ENCODE measurements at places on chromosomes 16 and 17.
A peak's percentile ranks its signal among the peaks of the same experiment; 100 is the strongest.

DNA sequence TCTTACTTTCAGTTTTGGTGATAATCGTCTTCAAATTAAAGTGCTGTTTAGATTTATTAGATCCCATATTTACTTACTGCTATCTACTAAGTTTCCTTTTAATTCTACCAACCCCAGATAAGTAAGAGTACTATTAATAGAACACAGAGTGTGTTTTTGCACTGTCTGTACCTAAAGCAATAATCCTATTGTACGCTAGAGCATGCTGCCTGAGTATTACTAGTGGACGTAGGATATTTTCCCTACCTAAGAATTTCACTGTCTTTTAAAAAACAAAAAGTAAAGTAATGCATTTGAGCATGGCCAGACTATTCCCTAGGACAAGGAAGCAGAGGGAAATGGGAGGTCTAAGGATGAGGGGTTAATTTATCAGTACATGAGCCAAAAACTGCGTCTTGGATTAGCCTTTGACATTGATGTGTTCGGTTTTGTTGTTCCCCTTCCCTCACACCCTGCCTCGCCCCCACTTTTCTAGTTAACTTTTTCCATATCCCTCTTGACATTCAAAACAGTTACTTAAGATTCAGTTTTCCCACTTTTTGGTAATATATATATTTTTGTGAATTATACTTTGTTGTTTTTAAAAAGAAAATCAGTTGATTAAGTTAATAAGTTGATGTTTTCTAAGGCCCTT, 56.8 kb downstream of the HLF start:
- no peak for DNase-seq

DNA sequence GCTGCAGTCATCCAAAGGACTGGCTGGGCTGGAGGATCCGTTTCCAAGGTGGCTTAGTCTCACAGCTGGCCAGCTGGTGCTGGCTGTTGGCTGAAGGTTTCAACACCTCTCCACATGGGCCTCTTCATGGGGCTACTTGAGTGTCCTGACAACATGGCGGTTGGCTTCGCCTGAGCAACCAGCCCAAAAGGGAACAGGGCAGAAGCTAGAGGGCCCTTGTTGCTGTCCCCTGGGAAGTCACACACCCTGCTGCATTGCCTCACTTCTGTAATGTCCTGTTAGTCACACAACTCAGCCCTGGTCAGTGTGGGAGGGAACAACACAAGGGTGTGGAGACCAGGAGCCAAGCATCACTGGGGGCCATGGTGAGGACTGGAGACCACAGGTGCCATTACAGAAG, 36.6 kb downstream of the C16orf78 start:
- no peak for DNase-seq

DNA sequence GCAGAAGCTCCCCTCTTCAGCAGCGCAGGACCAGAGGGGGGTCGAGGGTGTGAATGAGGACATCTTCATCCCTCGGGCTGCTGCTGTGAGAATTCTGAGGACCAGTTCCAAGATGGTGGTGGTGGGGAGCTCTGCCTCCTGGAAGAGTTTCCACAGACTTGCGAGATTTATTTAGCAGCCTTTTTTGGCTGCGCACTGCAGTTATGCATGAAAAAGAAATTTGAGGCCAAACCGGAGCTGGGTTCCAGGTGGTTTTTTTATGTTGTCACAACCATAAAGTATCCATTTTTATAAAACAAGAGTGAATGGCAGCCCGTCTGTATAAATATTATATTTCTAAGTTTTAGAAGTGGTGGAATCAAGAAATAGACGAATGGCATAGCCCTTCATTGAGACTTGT, 76.9 kb upstream of the CLEC18A start:
- no peak for DNase-seq

DNA sequence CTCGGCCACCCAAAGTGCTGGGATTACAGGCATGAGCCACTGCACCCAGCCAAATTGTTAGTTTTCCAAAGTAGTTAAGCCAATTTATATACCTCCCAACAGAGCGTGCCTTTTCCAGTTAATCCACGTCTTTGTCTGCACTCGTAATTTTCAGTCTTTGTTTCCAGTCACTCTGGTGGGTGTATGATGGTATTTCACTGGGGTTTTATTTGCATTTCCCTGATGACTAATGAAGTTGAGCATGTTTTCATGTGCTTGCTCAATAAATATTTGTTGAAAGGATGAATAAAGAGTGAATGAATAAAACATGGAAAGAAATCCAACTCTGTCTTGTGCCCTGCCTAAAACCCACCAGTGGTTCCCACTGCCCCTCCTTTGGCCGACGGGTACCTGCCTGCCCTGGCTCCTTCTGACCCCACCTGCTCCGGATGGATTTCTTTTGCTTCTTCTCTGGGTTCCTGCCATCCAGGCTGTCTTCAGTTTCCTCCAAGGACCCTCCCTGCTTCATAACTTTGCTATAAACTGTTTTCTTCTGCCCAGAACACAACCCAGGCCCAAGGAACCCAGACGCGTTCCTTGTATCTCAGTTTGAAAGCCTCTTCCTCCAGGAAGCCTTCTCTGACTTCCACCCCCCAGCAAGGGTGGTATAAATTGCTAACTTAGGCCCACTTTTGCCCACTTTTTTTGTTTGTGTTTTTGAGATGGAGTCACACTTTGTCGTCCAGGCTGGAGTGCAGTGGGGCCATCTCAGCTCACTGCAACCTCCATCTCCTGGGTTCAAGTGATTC, 3.0 kb upstream of the ABCC1 start:
- no peak for DNase-seq

GRCh38 chr17:17114592-17115225, 72.5 kb downstream of the MPRIP start:
- DNase-seq: no peak

- DNase-seq: peak; percentile 1
These were observed 93.9 kb downstream of the CEP112 start for GRCh38 chr17:66098040-66098439.

DNA sequence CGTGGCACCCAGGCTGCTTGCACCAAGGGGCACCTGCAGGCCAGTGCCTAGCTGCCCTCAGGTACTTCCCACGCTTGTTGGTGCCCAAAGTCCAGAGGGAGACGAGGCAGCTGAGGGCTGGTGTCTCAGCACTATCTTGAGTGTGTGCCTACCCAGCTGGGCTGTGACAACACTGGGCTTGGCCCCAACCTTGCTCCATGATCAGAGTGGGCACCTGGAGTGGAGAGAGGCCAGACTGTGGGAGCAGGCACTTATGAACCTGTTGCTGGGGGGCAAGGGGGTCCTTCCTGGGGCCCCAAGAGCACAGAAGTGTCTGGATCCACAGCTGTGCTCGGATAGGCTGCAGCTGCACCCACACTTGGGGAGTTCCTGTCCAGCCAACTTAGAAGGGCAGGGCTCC, 314.7 kb downstream of the KCNJ2 start:
- no peak for DNase-seq

DNA sequence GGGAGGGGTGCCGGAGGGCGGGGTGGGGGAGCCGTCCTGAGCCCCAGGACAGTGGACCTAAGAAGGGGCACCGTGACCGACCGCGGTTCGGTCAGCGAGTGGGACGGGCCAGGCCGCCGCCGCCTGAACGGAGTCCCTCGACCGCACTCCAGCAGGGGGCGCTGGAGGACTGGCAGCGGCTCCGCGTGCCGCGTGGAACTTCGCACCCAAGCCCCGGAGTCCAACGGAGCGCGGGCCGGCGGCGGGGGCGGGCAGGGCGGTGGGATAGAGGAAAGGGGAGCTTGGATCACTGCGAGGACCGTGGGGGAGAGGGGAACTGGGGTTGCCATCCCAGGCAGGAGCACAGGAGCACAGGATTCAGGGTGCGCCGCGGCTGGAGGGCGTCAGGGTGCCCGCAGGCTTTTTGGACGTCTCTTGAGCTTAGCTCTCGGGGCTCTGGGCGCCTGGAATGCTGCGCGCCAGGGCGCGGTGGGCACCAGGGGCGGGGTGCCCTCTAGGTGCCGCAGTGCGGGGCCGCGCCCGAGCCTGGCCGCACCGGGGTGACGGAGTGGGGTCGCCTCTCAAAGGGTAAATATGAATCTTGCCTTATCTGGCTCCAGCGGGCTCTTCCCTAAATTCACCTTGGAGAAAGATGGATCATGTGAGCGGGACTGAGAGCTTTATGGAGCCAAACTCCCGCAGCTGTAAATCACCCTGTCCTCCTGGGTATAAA, 379 bp upstream of the OTOP2 start:
- DNase-seq: no peak

DNA sequence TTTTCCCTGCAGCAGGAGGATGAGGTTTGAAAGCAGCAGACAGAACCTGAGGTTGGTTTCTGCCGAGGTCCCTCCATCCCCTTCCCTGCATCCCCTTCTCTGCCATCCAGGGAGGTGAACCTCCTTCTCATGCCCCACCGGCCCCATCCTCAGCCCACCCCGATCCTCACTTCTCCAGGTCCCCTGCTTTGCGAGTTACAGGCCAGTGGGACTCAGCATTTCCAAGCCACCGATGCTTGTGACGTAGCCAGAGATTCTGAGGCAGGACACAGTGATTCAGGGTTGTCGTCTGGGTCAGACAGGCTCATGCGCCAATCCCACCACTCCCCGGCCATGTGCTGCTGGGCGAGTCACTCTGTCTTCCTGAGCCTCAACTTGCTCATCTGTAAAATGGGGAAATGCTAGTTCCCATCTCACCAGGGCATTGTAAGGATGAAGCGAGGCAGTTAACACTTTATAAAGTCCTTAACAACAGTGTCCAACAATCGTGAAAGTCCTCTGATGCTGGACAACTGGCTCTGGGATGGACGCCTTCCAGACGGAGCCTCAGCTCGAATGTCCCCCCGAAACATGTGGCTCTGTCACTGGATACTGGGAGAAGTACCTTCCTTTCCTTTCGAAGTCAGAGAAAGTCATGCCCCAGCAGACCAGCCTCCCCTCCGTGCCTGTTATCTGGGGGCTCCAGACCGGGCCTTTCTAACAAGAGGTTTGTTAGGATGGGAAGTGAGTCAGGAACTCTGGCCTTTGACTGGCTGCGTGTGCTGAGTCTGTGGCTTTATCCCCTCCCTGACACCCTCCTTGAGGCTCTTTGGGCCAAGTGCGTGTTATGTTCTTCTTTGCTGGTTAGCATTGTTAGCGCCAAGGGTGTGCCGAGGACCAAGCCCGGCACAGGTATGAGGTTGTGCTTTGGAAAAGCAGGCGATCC, 21.9 kb downstream of the SEC14L5 start:
- DNase-seq: no peak

- no peak for DNase-seq
These were observed 55.0 kb downstream of the SALL1 start for GRCh38 chr16:51095890-51096626.

GRCh38 chr16:10678655-10679054, 16.1 kb downstream of the TEKT5 start:
- no peak for DNase-seq

- DNase-seq: no peak
These were observed 37.8 kb downstream of the TIMM22 start for GRCh38 chr17:1034652-1035210.

DNA sequence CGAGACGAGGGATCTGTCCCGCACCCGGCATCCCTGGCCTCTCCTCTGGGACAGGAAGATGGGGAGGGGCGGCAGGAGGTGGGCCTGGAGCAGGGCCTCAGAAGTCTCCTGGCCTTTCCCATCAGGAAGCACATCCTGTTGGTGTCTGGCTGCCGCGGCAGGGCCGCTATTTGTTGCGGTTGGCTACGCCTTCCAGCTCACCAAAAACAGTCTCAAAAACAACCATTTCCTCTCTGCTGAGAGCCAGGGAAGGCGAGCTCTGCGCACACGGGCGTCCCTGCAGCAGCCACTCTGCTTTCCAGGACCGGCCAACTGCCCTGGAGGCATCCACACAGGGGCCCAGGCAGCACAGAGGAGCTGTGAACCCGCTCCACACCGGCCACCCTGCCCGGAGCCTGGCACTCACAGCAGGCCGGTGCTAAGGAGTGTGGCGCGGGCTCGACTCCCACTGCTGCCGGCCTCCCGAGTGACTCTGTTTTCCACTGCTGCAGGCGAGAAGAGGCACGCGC, at the start of gene TMEM204:
Gene TMEM204 (plus strand): TSS at position 224 of the 509 bp plus-strand sequence. CDS start 610 bp downstream, outside the sequence.
- peak; percentile 22 for DNase-seq

DNA sequence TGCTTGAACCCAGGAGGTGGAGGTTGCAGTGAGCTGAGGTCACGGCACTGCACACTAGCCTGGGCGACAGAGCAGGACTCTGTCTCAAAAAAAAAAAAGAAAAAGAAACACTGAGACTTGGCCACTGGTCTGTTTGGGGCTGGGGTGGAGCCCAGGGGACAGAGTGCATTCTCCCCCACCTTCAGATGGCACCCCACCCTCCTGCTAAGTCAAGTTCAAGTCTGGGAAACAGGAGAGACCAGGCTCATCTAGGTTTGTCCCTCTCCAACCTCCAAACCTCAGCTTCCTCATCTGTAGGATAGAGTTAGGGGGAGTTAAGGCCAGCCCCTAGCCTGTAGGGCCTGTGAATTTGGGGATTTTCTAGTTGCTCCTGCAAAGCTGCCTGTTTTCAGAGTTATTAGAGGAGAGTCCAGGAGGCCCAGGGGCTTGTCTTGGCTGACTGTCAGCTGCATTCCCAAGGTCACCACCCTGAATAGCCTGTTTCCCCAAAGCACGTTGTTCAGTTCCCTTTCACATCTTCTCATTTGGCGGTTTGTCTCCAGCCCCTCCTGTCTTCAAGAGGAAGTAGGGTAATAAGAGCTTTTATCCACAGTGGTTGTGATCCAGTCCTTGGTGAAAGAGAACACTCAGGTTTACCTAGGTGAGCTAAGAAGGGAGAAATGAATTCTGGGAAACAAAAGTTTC, 2.2 kb downstream of the MT3 start:
- DNase-seq: no peak

GRCh38 chr16:31714903-31715504, 158.6 kb upstream of the ZNF267 start:
- DNase-seq: no peak

All from amniotic stem cell (primary cell).